Kidney (tissue), 22 donors: ENCODE measurements at places on chromosomes 3 and 15. TPM values are rescaled to one million over a fixed set of nuclear protein-coding genes. Genes with fewer than 3 reads are reported as not detected.

- no peak for DNase-seq
These were observed 333.8 kb downstream of the EPHB1 start for GRCh38 chr3:135128818-135129217.

DNA sequence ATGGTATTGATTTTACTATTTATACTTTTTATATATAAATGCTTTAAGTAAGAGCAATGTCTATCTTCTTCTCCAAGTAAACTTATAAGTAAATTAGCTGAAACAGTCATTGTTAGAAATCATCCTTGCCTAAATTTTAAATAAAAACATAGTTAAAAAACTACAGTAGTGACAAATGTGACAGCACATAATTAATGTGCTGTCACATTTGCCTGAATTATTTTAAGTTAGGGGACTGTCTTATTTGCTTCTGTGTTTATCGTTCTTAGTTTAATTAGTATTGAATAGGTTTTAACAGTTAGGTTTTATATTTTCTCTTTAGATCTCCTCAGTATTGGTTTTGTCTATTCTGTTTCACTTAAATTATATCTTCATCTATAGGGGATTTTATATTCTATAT is 36.1 kb downstream of the SLMAP start:
- DNase-seq: no peak

DNA sequence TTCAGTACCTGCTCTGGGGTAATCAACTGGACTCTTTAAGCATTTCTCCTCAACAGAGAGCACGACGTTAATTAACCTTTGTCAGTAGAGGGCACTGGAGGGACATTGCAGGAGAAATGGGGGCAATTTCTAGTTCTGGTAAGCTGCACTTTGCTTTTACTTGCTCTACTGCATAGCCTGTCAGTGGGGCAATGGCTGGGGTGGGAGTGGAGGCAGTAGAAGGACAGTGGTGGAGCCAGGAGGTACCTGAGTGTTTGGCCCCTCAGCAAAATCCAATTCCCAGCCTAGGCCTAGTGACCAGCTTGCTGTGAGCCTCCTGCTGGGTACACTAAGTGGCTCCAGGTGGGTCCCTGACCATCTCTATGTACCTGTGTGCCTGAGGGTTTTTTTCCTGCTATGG is 18.3 kb upstream of the MED12L start:
- DNase-seq: no peak

The SOX2 gene
- 0.13 TPM for total RNA-seq
